COLO829 (cell line): ENCODE measurements at places on chromosomes 16 and 17.

- DNase-seq = no peak
Observed at GRCh38 chr16:47175152-47175551, 31.4 kb upstream of the NETO2 start.

DNA sequence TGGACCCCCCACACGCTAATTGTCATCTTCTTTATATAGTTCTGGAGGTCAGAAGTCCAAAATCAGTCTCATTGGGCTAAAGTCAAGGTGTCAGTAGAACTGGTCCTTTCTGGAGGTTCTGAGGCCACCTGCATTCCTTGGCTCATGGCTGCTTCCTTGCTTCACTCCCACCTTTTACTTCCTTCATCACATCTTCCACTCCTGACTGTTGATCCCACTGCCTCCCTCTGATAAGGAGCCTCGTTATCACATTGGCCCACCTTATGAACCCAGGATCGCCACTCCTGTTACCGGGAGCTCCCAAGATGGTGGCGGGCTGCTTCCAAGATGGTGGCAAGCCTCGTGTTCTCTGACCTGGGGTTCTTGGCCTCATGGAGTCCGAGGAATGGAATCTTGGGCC, 83.0 kb downstream of the CDC27 start:
- no peak for DNase-seq

GRCh38 chr16:54974367-54974766, 43.7 kb downstream of the IRX5 start:
- DNase-seq = no peak

DNA sequence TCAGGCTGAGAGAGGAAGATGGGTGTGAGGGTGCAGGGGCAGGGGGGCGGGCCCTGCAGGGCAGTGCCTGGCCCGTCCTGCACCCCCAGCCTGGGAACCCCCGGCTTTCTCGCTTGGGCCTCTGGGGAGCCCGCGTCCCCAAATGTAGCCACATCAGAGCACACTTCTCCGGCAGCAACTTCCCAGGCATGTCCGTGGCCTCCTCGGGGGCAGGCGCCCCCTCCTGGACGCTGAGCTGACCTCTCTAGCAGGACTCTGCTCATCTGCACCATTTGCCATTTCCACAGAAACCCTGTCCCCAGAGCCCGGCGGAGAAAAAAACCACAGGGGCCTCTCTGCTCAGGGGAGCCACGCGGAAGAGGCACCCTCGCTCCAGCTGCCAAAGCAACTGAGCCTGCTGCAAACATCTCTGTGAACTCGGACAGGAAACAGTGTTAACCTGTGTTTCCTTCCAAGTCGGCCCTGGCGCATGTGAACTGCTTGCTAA, 63.4 kb downstream of the KLHDC4 start:
- DNase-seq = no peak

- DNase-seq = peak; percentile 88
Observed at GRCh38 chr17:65750631-65751115, 189.2 kb upstream of the AXIN2 start.

GRCh38 chr17:75927286-75927922, 13.4 kb downstream of the FBF1 start:
- DNase-seq = peak; percentile 32

DNA sequence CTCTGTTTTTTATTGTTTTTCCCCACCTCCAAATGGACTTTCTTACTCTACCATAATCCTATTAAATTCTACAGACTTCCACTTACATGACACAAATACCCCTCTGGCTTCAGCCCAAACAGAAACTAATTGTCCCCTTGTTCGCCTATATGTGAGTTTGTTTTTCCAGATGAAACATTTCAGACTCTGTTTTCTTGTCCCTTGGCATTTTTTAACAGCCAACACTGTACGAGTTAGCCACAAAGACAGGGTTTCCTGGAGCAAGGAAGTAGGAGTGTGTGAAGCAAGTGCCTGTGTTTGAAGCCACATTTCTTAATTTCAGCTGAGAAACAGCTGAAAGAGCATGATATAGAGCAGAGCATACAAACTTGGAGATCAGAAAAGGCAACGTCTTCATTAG, 382.2 kb upstream of the CDH5 start:
- no peak for DNase-seq

DNA sequence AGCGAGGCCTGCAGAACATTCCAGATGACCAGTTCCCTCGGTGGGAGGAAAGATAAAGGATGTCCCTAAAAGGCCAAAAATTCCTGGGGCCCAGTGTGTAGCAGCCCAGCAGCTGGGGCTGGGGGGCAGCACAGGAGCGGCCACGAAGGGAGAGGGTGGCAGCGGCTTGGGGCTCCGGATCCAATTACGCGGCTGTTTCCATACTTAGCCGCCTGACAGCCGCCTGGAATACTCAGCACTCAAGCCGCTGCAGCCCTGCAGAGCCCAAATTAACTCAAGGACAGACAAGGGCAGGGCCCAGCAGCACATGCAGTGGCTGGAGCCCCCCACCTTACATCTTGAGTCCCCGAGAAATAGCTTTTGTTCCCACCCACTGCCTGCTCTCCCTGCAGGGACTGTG, 1.3 kb downstream of the SRL start:
- DNase-seq = no peak

DNA sequence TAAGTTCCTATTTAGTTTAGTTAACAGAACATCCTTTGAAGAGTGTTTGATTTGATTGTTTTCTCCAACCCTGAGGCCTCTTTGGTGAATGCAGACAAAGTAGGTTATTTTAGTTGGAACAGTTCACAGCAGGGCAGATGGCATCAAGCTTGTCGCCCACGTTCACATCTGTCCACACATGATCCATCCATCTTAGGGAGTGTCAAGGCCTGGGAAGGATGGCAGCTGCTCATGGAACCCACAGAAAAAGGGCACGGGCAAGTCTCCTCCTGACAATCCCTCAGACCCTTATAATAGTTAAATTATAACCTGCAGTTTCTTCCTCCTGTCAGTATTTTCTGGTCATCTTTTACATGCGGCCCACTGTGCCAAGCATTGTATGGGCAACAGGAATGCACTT, 60.2 kb downstream of the KNOP1 start:
- no peak for DNase-seq

- no peak for DNase-seq
Observed at GRCh38 chr16:52713740-52714139, 166.8 kb upstream of the TOX3 start.

DNA sequence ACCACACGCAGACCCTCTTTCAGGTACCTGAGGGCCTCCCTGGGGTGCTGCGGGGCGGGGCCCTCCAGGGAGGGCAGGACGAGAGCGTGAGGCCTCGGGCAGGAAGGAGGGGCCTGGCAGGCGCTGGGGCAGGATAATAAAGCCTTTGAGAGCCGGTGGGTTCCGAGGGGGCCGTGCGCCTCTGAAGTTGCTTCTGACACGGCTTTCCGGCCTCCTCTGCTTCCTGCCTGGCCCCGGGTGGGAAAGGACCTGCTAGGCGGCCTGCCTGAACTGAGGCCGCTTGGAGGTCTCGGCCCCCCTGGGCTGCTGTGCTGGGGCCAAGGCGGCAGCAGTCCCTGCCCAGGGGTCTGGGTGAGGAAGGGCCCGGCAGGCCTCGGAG, 10.4 kb downstream of the CENPX start:
- DNase-seq = no peak

GRCh38 chr16:71852158-71852557, 6.4 kb downstream of the ATXN1L start:
- no peak for DNase-seq

GRCh38 chr17:948284-948852, 31.2 kb downstream of the NXN start:
- DNase-seq = no peak

DNA sequence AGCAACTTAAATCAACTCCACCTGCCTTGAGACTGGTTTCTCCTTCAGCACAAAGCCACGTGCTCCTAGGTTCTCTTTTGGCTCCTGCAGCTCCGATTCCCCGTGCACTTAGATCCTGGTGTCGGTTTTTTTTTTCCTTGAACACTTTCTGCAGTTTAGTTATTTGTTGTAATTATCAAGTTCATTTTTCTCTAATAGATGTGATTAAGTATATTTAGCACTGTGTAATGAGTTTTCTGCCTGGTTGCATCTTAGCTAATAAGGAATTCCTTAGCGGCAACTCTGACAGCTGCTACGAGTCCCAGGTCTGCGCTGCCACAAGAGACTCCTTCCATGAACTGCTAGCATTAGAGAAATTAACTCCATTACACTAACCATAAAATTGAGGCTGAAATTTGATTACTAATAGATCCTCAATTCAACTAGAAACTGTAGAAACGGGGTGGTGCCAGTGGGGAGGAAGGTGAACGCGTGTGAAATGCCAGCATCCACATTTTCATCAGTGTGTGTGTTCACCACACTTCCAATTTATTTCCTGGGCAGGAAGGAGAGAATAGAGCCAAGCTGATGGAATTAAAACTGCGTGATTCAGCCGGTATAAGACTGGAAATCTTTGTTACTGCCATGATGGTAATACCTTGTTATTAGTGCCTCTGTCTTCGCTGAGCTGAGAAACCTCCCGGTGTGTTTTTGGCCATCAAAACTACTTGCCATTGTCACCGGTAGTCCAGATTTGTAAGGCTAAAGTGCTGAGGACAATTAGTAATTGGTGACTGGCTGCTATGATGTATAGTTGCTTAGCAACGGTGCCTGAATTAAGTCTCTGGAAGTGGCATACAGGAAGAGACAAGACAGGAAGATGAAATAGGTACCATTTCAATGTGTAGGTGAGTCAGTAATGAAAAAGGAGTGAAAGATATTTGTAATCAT, 232.4 kb downstream of the IRX3 start:
- no peak for DNase-seq

DNA sequence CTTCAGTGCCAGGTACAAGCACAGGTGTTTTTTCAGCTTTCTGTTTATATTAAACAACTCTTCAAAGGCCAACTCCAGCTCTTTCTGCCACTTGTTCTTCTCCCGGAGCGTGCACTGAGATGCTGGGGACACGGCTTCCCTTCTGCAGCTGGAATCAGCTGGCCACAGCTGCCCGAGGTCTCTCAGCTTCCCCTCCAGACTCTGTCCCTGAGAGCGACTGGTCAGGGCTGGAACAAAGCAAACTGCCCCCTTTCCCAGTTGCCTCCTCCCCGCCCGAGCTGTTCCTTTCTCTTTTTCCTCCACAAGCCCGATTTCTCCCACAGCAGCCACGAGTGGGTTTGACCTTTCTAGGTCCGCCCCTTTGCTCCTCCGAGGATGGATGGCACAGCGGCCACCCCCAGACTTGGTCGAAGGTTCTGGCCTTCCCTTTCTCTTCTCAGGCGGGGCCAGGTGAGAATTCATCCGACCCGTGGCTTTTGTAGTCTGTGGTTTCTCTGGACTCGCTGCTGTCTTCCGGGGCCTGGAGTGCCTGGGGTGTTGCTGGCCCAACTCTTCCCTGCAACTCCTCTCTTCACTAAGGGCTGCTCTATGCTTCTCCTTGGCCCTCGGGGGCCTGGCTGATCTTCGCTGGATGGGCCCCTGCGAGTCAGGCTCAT, 11.5 kb downstream of the CEP295NL start:
- DNase-seq = no peak

DNA sequence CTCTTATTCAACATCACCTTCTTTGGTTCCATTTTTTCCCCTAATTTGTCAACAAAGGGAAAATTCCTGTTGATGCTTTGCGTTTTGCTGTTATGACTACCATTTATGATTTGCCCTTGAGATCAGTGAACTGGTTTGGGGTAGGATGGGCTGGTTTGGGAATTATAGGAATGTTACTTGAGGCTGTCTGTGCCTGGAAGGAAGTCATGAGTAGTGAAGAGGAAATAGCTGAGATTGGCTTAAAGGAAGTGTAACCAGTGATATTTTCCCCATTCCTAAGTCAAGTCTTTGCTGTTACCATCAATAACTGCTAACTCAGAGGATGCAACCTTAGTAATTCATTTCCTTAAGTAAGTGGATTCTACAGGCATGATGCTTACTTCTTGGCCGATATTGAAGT, 179.2 kb downstream of the MAP2K6 start:
- no peak for DNase-seq

GRCh38 chr16:83785455-83785854, 22.3 kb upstream of the HSBP1 start:
- no peak for DNase-seq

- no peak for DNase-seq
Observed at GRCh38 chr16:4686497-4687210, 6.7 kb upstream of the NUDT16L1 start.

GRCh38 chr17:39591958-39592954, 15.5 kb downstream of the NEUROD2 start:
- DNase-seq = no peak

DNA sequence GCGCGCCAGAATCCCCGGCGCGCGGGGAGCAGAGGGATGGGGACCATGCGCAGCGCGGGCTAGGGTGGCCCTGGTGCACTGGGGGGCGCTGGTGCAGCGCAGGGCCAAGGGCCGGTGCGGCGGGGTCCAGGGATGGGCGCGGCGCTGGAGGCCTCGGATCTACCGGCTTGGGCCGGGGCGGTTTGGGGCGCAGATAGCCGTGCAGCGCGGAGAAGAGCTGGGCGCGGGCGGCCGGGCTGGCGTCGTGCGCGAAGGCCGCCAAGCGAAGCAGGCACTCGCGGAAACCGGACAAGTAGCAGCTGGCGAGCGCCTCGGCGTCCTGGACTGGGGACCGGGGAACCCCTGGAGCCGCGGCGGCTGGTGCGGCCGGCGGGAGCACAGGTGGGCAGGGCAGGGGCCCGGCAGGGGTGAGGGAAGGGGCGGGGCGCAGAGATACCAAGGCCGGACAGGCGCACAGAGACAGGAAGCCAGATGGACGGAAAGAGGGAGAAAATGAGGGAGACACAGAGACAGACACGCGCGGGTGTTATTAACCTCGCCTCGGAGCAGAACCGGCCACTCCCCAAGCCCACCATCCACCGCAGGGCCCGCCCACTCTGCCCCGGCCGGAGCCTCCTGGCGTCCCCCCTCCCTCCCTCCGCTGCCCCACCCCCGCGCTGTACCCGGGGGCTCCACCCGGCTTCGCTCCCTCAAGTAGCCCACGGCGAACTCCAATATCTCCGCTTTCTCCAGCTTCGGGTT, 2.1 kb downstream of the HES7 start:
- DNase-seq = no peak

DNA sequence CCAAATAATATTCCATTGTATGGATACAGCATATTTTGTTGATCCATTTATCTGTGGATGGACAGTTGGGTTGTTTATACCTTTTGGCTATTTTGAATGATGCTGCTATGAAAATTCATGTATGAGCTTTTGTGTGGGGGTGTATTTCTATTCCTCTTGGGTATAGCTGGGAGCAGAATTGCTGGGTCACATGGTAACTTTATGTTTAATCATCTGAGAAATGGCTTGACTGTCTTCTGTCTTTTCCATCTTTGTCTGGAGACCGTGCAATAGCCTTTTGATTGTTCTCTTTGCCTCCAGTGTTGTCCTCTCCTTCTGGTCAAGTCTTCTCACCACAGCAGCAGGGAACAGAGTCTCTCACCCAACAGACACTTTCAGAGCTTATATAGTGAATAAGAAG, 20.5 kb upstream of the MAF start:
- DNase-seq = no peak

- no peak for DNase-seq
Observed at GRCh38 chr16:87012954-87013938, 303.9 kb downstream of the C16orf95 start.

DNA sequence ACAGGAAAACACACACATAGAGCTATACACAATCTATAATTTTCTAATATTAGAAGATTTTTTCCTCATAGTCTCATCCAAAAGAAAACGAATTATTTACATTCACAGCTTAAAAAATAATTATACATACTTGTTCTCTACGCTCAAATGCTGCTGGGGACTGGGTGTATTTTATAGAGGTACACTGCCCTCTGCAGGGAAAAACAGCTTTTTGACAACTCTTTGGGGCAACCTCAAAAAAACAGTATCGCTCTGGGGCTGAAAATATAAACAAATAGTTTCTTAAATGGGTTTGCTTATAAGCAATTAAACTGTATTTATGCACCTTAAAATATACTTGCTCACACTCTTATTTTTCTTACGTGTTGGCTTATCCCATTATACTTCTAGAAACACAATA, 261.8 kb upstream of the PSMD7 start:
- peak; percentile 2 for DNase-seq
